ENCODE measurements at places on chromosomes 16 and 17.

GRCh38 chr17:48259694-48260291 lies 152.2 kb downstream of the SNX11 start:
- DNase-seq, result no peak

GRCh38 chr17:8997994-8998628 lies 23.2 kb upstream of the NTN1 start:
- peak; percentile 60 for DNase-seq

- no peak for DNase-seq
These were observed 190.7 kb upstream of the KCNJ16 start for GRCh38 chr17:69884356-69884755.

- no peak for DNase-seq
These were observed 51.8 kb downstream of the TEKT5 start for GRCh38 chr16:10642964-10643363.

- DNase-seq, result no peak
These were observed 83.2 kb upstream of the TOB1 start for GRCh38 chr17:50949128-50949988.

GRCh38 chr16:444027-444426 lies 18.6 kb downstream of the RAB11FIP3 start:
- no peak for DNase-seq

DNA sequence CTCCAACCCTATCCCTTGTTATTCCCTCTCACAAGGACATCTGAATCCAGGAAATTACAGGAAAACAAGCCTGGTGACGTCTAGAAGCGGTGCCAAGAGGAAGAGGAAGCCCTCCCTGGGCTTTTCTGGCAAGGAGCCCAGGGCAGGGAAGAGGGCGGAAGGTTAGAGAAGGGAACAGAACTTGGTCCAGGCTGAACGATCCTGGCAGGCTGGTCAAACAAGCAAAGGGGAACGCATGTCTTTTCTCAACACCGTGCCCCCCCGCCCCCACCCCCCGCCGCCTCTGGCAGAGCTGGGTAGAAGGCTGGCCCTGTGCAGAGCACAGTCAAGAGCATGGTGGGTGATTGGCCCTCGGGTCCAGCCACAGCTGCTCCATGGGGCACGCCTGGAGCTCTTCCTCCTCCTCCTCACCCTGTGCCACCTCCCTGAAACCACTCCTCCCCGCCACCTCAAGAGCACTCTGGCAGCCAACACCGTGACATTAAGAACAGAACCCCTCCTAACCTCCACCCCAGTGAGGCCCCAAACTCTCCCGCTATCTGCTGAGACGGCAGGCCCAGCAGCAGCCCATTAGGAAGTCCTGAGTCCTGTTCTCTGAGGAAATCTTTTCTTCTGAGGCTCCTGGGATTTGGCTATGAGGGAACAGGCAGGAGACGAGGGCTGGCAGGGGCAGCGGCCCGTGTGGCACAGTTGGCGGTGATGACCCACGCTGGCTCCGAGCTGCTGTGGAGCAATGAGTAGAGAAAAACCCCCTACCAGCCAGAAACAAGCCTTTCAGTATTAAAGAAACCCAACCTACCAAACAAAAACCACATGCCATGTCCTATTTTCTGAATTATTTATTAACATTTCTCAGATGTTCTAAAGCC lies 7.3 kb downstream of the C16orf86 start:
- DNase-seq, result no peak

DNA sequence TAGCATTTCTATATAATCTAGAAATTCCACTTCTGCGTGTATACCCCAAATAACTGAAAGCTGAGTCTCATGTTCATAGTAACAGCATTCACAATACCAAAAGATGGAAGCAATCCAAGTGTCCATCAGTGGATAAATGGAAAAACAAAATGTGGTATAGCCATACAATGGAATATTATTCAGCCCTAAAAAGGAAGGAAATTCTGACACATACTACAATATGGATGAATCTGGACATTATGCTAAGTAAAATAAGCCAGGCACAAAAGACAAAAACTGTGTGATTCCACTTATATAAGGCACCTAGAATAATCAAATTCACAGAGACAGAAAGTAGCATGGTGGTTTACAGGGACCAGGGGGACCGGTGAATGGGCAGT lies 20.4 kb downstream of the HOXB1 start:
- DNase-seq, result no peak

GRCh38 chr17:81517339-81518112 lies 4.9 kb upstream of the ACTG1 start:
- no peak for DNase-seq

DNA sequence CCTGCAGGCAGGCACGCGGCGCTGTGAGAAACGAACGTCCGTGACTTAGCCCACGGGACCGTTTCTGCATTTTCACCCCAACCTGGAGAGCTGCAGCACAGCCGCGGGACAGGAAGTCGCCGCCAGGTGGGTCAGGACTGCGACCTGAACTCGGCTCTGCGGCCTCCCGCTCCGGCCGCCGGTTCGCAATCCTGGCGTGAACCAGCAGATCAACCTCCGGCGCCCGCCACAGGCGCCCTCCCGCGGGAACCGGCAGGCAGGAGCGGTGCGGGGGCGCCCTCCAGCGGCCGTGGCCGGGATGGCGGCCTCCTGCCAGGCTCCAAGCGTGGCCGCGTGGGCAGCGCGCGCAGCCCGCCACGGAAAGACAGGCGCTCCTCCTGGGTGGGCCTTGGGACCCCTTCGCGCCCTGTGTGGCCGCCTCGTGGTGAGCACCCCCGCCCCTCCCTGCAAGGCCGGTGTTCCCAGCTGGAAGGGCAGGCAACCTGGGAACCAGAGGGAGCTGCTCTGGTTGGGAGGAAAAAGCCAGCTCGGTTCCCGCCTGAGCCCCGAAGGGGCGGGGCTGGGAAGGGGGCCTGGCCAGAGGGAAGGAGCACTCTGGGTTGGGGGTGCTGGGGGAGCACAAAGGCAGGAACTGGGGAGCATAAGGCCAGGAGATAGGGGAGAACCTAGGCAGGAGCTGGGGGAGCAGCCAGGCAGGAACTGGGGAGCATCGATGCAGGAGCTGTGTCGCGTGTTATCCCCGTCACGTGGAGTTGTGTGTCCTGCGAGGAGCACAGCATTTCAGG lies 28.2 kb downstream of the ACTG1 start:
- DNase-seq, result peak; percentile 83

DNA sequence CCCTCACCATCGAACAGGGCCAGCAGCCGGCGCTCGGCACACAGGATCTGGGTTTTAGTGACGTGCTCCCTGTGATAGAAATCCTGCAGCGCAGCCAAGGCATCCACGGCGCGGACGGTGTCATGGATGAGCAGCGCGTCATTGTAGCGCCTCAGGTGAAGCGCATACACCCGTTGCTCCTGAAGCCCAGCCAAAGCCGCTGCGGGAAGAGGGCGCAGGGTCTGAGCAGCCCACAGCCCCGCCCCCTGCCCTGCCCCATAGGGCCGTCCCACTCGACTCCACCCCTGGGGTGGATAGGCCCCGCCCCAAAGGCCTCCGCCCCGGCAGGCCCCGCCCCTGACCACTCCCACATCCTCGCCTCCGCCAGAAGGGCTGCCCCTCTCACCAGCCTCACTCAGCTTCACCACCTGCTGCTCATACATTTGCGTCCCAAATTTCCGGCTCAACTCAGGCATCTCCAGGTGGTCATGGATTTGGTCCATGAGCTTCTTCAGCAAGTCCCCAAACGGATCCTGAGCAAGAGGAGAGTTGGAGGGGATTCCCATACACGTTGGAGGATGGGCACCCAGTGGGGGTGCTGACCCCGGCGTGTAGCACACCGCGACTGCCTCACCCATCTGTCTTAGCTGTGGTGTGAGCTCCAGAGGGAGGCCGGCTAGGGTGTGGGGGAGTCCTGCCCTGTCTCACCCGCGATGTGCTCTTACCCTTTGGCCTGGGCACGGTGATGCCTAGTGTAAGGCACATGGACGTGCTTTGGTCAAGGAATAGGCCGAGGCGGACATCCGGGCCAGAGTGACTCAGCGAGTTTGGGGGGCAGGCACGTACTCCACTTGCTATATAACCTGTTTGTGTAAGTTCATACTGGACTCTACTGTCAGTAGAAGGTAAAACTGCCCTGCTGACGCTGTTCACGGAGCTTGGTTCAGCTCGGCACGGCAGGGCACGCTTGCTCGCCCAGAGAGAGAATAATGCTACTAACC lies 4.6 kb downstream of the DHX58 start:
- peak; percentile 87 for DNase-seq

GRCh38 chr17:6856051-6856450 lies 24.5 kb upstream of the TEKT1 start:
- DNase-seq, result no peak

All from stimulated activated CD8-positive, alpha-beta memory T cell treated with anti-CD3 and anti-CD28 coated beads, Interleukin-15, amount 100 ng/mL, for 48 hours (primary cell).